Stimulated activated CD8-positive, alpha-beta memory T cell treated with anti-CD3 and anti-CD28 coated beads, Interleukin-7, amount 100 ng/mL, for 1 hour (primary cell): ENCODE measurements at places on chromosomes 2 and 18.

DNA sequence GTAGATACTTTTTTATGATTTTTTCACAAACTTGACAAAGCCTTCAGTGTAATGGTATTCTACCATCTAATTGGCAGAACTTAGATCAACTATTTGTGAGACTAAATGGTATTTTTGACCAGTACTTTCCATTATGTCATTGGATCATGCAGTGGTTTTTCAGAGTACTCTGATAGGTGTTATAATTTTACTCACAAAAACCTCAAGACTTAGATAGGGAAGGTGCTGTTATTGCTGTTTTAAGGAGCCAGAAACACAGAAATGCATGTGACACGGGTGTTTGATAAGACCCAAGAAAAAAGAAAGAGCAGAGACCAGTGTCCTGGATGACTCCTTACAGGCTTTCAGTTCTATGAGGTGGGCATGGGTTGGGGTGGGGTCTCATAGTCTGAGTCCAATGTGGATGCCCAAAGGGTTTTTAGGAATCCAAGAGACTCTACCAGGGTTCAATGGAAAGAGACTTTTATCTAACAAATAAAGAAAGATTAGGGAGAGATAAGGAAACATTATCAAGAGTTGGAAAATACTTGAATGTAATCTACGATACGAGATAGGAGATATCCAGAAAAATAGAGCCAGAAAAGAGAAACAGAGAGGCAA is 31.3 kb downstream of the SP140 start:
- no peak for DNase-seq

DNA sequence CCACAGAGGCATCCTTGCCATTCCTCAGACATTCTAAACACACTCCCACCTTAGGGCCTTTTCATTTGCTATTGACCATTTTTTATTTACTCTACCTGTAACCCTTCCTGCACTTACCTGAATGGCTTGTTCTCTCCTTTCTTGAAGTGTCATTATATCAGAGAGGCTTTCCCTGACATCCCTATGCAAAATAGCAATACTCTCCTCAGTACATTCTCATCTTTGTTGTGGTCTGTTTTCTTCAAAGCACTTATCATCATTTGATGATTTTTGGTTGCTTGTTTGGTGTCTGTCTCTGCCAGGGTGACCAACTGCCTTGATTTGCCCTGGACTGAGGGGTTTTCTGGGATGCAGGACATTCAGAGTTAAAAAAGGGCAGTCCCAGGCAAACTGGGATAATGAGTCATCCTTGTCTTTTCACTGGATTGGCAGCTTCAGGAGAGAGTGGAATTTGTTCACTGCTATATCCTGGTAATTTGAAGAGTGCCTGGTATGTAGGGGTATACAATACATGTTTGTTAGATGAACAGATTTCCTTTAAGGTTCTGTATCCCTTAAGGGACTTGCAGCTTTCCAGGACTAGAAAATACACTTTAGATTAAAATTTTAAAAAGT is 102.4 kb downstream of the BABAM2 start:
- DNase-seq, result no peak

DNA sequence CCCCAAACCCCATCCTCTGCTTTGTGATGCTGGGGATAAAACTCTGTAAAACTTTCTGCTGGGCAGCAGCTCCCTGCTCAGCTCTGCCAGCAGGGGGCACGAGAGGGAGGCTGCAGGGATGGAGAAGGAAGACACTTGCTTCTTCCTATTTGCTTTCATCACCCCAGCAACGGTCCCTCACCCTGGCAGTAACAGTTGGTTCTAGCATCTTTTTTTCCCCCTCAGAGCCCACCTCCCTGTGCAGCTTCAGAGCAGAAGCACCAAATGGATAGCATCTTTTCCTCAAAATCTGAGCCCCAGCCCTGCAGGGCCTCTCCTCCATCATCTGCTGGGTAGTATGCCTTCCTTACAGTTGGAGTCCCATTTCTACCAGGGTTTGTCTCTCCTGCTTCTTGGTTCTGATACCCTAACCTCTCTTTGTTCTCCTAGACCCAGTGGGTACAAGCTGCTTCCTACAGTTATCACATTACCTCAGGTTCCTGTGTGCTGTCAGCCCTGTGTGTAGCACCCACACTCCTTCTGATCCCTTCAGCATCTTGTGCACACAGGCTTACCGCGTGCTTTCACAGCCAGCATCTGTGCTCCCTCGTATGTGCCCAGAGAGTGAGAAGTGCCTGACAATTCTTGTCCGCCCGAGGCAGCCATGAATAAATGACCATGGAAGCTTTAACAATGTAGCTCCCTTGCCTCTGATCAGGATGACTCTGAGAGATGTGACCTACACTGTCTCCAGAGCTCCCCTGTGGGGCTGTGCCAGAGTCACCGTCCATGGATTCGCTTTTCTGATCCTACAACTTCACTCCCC is 14.5 kb downstream of the CKAP2L start:
- DNase-seq, result peak; percentile 40

GRCh38 chr2:46042711-46043110 is 254.5 kb upstream of the EPAS1 start:
- no peak for DNase-seq

DNA sequence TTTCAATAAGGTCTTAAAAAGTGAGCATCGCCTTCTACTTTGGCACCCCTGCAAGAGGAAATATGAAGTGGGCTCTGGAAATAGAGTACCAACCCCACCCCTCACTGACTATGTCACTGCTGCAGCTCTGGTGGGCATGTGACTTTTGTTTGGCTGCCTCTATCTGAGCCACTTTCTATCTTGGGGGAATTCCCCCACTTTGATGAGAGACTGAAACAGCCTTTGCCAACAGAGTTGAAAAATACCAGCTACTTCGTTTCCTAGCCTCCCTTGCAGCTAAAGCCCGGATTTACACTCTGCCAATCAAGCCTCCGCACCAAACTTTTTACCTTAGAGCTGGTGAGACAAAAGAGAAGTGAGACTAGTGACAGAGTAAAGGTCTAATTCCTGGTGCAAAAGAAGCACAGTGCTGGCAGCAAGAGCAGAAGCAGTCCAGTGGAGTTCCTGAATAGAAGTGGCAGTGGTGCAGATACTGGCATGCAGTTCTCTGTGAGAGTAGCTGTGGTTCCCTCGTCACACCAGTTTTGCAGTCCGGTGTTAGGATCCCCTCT is 12.0 kb upstream of the GALNT14 start:
- DNase-seq, result no peak

DNA sequence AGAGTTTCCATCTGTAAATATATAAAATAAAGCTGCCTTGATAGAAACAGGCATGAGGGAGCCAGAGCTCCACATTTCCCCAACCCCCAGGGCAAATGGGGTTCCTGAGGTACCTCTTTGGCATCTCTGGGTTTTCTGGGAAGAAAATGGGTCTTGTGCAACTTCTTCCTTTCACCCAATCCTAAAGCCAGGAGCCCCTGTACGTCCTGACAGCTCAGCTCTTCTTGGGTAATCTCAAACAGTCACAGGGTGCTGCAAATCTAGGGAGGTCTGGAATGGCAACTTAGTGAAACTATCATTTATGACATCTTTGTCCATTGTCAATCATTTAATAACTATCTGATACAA is 36.6 kb upstream of the STAT1 start:
- DNase-seq, result no peak

DNA sequence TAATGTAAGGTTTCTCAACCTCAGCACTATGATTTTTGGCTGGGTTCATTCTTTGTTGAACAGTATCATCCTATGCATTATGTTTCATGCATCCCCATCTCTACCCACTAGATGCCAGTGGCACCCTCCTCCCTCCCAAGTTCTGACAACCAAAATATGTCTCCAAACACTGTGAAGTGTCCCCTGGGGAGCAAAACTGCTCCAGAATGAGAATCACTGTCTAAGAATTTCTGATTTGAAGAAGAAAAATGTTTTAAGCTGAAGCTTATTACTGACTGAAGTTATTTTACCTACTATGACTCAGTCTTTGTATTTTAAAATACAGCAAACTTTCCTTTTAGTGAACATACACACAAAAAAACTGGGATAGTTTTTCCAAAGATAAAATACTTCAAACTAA is 3.4 kb downstream of the THADA start:
- DNase-seq, result no peak

- DNase-seq, result no peak
Observed at GRCh38 chr2:113113807-113114206, 13.6 kb upstream of the IL1RN start.

DNA sequence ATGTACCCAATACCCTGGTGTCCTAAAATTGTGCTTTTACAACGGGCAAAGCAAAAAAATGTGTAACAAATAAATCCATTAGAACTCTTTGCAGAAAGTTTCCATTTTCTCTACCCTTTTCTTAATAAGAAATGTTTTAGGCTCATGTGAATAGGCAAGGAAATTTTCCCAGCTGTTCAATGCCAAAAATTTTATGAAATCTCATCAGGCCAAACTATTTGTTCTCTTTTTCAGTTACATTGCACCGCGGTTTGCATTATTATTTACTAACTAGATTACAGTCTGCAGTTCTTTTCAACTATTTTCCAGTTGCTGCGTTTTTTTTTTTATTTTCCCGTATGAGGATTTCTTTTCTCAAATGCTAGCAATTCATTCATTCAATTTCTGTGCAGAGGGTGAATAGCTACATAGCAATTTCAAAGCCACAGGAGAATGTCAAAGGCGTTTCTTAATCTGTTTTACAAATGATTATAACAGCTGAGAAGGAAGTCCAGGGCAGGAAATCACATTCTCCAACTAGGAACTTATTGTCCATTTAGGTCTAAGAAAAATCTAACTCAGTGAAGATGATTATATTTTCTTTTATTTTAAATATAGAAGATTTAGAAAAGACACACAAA is 367.5 kb upstream of the MMADHC start:
- DNase-seq, result no peak

DNA sequence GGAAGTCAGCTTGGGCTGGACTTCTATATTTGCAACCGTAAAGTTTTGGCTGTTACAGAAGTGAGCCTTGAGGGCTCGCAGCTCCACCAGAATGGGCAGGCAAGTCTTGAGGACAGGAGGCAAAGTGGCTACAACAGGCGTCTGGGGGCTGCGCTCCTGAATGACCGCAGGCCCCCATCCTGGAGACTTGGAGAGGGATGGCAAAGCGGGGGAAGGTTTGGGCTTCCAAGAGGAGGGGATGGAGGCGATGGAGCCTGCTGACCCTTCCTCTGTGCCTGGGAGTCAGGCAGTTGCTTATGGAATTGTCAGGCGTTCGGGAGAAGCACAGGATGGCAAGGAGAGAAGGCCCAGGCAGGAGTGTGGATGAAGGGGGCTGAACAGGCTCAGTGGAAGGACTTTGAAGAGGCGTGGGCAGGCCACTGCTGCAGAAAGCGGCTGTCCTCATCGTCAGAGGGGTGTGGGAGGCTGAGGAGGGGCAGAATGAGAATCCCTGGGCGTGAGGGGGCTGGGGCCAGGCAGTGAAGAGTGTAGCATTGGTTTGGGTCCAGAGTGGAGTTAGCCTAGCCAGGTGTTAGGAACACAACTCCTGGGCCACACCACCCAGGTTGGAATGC is 72.3 kb downstream of the INHBB start:
- DNase-seq, result no peak

DNA sequence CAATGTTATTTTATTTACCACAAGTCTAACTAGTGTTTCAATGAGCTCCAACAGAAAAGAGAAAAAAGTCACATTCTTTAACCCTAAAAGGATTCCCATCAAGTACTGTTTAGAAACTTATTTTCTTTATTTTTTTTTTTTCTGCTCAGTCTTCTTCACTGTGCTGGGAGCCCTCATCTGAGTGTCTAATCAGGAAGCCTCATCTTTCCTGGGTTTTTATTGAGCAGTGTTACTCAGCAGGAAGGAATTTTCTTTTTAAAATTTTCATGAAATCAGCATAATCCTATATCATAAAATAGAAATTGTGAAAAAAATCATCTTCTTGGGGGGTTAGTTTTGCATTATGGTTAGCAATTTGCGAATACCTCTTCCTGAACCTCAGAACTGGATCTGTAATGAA is 453.8 kb downstream of the CDH2 start:
- no peak for DNase-seq

DNA sequence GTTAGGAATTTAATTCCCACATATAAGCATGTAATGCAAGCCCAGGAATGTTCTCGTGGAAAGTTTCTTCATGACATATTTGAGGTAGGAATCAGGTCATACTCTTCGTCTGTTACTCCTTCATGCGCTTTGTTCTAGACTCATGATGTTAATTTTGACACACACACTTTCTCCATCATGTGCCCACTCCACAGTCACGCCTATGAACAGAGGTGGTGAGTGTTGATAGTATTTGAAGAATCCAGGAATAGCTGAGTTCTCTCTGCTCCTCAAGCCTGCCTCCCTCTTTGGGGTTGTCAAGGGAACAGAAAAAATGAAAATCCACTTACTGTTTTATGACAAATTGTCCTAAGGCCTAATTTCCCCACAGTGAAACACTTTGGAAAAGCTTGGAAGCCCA is 117.3 kb upstream of the SERPINE2 start:
- no peak for DNase-seq

DNA sequence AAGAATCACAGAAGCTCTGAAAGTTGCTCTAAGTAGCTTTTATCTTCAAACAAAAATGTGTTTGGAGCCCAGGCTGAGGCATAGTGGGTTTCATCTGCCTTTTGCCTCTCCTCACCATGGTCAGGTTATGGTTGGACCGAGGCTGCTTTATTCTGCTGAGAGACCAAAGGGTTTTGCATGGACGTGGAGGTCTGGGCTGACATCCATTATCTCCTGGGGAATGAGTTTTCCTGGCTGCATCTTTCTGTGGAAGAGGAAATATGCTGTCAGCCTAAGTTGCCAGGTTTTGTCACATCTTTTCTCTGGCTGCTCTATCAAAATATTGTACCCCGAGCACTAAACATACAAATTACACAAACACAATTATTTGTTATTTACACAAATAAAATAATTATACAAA is 223.2 kb downstream of the LDLRAD4 start:
- DNase-seq, result no peak

DNA sequence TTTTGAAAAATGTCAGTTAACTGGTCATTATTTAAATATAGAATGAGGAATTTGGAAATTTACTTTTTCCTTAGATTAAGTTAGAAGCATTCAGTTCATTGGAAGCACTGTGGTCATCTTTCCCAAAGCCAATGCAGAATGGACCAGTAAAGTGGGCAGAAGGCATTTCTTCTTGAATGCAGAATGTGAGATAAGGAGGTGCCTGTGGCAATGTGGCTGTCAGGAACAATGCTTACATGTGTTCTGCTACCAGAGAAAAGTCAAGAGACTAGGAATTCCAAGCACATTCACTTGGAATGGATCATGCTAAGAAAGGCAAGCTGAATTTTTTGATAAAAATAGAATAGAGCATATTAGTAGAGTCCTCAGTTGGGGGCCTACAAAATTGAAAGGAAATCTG is 295.0 kb upstream of the KCNH7 start:
- no peak for DNase-seq

- DNase-seq, result no peak
Observed at GRCh38 chr18:50460716-50461115, 85.9 kb downstream of the SKA1 start.
